ENCODE measurements at places on chromosomes 1 and 21. TPM values are rescaled to one million over a fixed set of nuclear protein-coding genes. Genes with fewer than 3 reads are reported as not detected.

TNFAIP8L2 gene
- 3.9 TPM for total RNA-seq

PADI2 gene
- 21.2 TPM for total RNA-seq

CAPN8 gene
- not detected for total RNA-seq

RNF186 gene
- not detected for total RNA-seq

GRCh38 chr1:9990944-9991343, 6.1 kb upstream of the RBP7 start:
- DNase-seq: no peak

GRCh38 chr1:203182387-203182953, 4.0 kb downstream of the CHI3L1 start:
- DNase-seq: no peak

DNA sequence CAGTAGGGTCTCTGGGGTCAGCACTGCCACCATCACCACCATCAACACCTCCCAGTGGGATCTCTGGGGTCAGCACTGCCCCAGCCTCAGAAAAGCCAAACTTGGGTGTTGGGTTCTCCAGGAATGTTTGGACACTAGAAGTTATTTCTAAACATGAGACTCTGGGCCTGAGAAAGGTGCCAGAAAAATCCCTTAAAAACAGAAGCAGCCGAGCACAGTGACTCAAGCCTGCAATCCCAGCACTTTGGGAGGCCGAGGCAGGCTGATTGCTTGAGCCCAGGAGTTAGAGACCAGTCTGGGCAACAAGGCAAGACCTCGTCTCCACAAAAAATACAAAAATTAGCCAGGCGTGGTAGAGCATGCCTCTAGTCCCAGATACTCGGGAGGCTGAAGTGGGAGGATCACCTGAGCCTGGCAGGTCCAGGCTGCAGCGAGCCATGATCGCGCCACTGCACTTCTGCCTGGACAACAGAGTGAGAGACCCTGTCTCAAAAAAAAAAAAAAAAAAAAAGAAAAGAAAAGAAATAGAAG, 470 bp downstream of the PTAFR start:
- DNase-seq: no peak

DNA sequence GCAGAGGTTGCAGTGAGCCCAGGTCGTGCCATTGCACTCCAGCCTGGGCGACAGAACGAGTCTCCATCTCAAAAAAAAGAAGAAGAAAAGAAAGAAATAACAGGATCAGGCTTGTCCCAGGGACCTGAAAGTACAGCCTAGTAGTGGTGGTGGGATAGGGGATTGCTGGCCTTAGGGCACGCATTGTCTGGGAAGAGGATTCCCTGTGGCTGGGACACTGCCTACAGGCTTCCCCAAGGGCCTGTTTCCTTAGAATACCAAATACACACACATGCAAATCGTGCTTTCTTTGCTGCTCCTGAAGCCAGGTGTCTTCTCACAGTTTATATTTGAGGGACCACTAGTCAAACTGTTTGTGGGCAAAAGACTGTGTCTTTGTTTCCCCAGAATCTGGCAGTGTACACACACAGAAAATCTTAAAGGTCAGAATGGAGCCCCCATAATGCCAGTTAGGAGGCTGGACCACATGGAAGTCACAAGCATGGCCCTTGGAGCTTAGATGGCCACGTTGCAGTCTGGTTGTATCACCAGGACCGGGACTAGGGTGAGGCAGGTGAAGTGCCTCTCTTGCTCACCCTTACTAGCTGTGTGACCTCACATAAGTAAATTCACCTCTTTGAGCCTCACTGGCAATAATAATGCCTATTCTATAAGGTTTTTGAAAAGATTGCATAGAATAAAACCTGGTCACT, 12.7 kb upstream of the ASAP3 start:
- no peak for DNase-seq

DNA sequence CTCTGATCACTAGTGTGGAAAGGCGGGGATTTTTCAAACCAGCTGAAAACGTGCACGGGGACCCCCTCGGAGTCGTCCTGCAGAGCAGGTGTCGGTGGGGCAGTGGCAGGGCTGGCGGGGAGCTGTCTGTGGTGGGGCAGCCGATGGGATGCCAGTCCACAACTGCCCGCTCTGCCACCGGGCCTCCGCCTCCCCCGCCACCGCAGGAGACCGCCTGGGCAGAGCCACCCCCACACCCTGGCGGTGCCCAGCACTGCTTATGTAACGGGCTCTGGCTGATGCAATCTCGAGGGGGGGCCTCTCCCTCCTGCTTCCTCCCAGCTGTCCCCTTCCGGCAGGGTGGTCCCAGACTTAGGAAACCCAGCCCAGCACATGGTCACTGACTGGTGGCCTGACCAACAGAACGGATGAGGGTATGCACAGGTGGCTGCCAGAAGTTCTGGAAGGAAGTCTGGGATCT, 9.3 kb downstream of the CHD5 start:
- no peak for DNase-seq

GRCh38 chr1:54096877-54097240, 43.5 kb downstream of the TCEANC2 start:
- DNase-seq: no peak

DNA sequence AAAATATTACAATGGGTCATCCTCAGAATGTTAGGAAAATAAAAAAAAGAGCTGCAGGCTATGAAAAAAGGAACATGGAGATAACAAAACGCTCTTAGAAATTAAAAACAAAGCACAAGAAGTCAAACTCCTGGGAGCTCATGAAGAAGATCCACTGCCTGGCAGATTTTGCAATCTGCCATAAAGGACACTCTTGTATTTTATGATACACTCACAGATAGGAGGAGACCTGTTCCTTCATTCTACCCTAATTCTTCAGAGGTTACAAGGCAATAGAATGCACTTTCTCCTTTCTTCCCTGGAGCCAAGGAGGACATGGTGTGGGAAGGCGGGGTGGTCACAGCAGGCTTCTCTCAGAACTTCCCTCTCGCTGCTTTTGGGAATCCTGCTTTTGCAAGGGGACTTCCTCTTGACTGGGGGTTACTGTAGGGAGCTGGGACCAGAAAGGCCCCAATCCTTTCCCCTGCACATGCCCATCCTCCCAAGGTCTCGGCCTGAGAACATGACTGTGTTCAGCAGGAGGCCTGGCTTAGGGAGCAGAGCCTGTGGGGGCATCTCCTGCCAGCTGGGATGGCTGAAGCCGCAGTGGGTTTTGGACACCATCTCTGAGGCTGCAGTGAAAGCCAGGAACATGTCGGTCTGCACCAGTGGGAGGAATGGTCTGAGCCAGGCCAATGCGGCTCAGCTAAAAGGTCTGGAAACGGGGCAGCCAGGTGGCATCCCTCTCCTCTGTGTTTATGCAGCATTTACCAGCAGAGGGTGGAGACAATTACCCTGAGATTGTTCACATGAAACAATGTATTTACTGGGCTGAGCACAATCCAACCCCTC, 44.8 kb downstream of the GPR161 start:
- DNase-seq: no peak

All from sciatic nerve (tissue), 2 donors.